ENCODE measurements at places on chromosomes 2 and 18. TPM values are rescaled to one million over a fixed set of nuclear protein-coding genes. Genes with fewer than 3 reads are reported as not detected.

The TCF7L1 gene
- total RNA-seq, result 2.5 TPM

The CHRNG gene
- not detected for total RNA-seq

The DNAH6 gene
- total RNA-seq, result 0.58 TPM

The ALPP gene
- total RNA-seq, result under 0.01 TPM

The PDE1A gene
- total RNA-seq, result 26.5 TPM

The MC4R gene
- total RNA-seq, result not detected

The SERPINB12 gene
- total RNA-seq, result not detected

The SMYD1 gene
- total RNA-seq, result not detected

The RAX gene
- total RNA-seq, result not detected

The TFPI gene
- total RNA-seq, result 135 TPM

The CAPN10 gene
- 24.0 TPM for total RNA-seq

The SP5 gene
- total RNA-seq, result not detected

The PLEKHH2 gene
- 5.7 TPM for total RNA-seq

The PKDCC gene
- 129 TPM for total RNA-seq

The MRPL33 gene
- total RNA-seq, result 88.9 TPM

The RNU2-63P gene
- total RNA-seq, result not detected
